ENCODE measurements at places on chromosomes 2 and 18. TPM values are rescaled to one million over a fixed set of nuclear protein-coding genes. Genes with fewer than 3 reads are reported as not detected.

- no peaks in the 10 kb centered on the region for H3K4me1 ChIP-seq
- H3K36me3 ChIP-seq, result no peaks in the 10 kb centered on the region
- H3K27ac ChIP-seq, result no peak overlapping the region
- no peak overlapping the region for H3K4me3 ChIP-seq
- no peak for DNase-seq
- no peaks in the 10 kb centered on the region for H3K27me3 ChIP-seq
Measured at GRCh38 chr2:38905251-38905650, 15.6 kb downstream of the ARHGEF33 start.

DNA sequence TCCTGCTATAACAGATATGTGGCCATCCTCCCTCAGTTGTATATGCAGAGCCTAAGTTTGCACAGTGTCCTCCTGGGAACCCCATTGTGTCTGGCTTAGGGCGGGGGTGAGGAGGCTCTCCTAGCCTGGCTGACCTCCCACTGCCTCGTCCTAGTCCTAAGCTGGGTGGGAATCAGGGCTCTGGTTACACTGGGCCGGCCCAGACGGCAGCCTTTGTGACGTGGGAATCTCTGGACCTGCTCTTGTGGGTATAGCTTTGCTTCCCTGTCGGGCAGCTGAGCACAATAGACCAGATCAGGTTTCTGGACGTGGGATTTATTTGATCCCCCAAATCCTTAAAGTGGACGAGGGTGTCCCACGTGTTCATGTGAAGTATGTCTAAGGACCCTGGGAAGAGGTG lies 2.9 kb downstream of the ACKR3 start:
- H3K27me3 ChIP-seq, result peaks cover 25% of the 10 kb centered on the region
- H3K4me1 ChIP-seq, result no peaks in the 10 kb centered on the region
- no peak for DNase-seq
- H3K4me3 ChIP-seq, result no peak overlapping the region
- no peak overlapping the region for H3K27ac ChIP-seq
- no peaks in the 10 kb centered on the region for H3K36me3 ChIP-seq

CXCR1 gene
- total RNA-seq, result not detected

PPIG gene
- total RNA-seq, result 28.8 TPM
